ENCODE measurements at places on chromosomes 16 and 17. TPM values are rescaled to one million over a fixed set of nuclear protein-coding genes. Genes with fewer than 3 reads are reported as not detected.

The KRTAP3-3 gene
- total RNA-seq = not detected

The SLC2A4 gene
- 0.83 TPM for total RNA-seq

The COIL gene
- 11.8 TPM for total RNA-seq

The CRHR1 gene
- total RNA-seq = not detected

The MYCBPAP gene
- total RNA-seq = 0.38 TPM

The KRT36 gene
- not detected for total RNA-seq

The PPM1E gene
- 0.23 TPM for total RNA-seq

The MCRIP1 gene
- 13.6 TPM for total RNA-seq

The DUSP3 gene
- total RNA-seq = 35.8 TPM

The TBC1D3H gene
- total RNA-seq = not detected

The KCNJ18 gene
- total RNA-seq = 0.49 TPM

The RAP1GAP2 gene
- total RNA-seq = 9.5 TPM

The STH gene
- total RNA-seq = not detected

The SOX8 gene
- 0.19 TPM for total RNA-seq

The CIITA gene
- total RNA-seq = 12.6 TPM

The RCVRN gene
- total RNA-seq = not detected

The SLC13A2 gene
- not detected for total RNA-seq

The FZD2 gene
- total RNA-seq = 0.26 TPM

The GCGR gene
- not detected for total RNA-seq

The CCDC144A gene
- total RNA-seq = 8.6 TPM

The KRT32 gene
- total RNA-seq = 12.8 TPM

The ZSCAN10 gene
- not detected for total RNA-seq

The SCARF1 gene
- 5.7 TPM for total RNA-seq

The TMEM235 gene
- total RNA-seq = not detected

The PRAC2 gene
- total RNA-seq = not detected

The AANAT gene
- total RNA-seq = not detected

The METTL2A gene
- 16.0 TPM for total RNA-seq

The ST6GALNAC1 gene
- 63.3 TPM for total RNA-seq

The MPP2 gene
- total RNA-seq = 0.18 TPM

The AXIN2 gene
- total RNA-seq = 3.2 TPM

The MYH13 gene
- total RNA-seq = not detected

The KRTAP3-2 gene
- not detected for total RNA-seq

The SEZ6L2 gene
- total RNA-seq = 1.1 TPM

The SGCA gene
- total RNA-seq = 9.4 TPM
